IPS-NIHi11 (cell line): ENCODE measurements at places on chromosomes 4 and X.

GRCh38 chr4:128698386-128698785, 111.1 kb upstream of the JADE1 start:
- DNase-seq = no peak

- DNase-seq = no peak
Observed at GRCh38 chrX:155767876-155768769, 113.0 kb upstream of the VAMP7 start.

- DNase-seq = peak; percentile 10
Observed at GRCh38 chr4:74451214-74451661, 6.3 kb downstream of the AREG start.

- peak; percentile 8 for DNase-seq
Observed at GRCh38 chrX:77009691-77010090, 437.5 kb upstream of the FGF16 start.

GRCh38 chr4:40887764-40888131, 138.0 kb downstream of the NSUN7 start:
- DNase-seq = no peak

GRCh38 chrX:120561634-120562568, 1.1 kb upstream of the CUL4B start:
- DNase-seq = no peak

DNA sequence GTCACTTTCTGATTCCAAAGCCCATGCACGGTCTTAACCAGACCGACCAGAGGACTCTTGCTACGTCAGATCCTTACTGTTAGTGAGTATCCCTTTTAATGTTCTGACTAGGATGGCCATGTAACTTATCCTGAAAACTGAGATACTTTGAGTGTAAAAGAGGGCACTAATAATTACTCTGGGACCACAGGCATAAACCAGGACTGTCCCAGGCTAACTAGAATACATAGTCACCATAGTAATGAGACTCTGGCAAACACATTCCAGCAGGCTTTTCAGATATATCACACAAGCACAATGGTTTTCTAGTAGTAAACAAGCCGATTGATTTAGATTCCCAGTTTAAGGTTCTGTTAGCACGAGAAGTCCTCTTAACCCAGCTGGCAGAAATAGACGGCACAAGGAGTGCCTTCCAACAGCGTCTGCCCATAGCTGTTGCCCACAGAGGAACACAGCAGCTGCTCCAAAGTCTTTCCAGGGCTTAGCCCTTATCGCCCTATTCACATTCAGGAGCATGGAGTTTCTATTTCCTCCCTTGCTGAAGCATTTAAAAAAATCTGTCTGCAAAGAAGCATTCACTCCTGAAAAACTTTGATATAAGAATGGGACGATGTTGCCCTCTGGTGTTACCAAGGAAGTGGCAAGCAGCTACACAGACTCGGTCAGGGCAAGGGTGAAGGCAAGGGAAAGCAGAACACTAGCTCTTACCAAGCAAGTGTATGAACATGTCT, 92.4 kb downstream of the CXCL13 start:
- peak; percentile 53 for DNase-seq

DNA sequence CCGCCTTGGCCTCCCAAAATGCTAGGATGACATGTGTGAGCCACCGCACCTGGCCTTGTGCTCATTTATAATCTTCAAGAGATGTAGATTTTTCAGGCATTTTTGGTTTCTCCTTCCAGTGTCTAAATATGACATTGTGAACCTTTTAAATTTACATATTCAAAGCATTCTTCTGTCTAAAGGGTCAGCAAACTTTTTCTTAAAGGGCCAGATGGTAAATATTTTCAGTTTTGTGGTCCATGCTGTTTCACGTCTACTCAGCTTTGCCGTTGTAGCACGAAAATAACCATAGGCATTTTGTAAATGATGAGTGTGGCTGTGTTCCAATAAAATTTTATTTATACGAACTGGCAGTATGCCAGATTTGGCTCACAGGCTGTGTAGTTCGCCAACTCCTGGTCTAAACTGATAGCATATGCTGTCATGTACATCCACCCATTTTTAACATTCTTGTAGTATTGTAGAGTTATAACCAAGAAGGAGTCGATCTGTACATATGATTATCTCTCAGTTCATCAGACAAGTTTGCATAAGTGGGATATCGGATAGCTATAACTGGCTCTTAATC, 12.7 kb upstream of the GCNA start:
- DNase-seq = no peak

DNA sequence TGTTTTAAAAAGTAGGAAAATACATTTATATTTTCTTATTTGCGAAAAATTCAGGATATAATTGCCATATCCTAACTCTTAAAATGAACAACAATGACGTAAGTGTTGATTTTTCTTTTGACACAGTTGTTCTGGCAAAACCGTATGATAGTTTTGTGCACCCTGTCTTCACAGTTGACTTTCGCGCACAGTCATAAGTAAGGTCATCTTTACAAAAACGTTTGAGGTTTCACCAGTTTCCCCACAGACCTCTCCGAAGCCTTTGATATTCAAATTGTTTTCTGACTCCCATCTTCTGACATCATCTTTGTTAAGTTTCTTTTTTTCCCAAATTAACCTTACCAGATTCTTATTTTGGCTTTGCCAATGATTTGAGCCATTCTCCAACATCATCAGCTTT, 48.1 kb upstream of the ATXN3L start:
- DNase-seq = no peak

DNA sequence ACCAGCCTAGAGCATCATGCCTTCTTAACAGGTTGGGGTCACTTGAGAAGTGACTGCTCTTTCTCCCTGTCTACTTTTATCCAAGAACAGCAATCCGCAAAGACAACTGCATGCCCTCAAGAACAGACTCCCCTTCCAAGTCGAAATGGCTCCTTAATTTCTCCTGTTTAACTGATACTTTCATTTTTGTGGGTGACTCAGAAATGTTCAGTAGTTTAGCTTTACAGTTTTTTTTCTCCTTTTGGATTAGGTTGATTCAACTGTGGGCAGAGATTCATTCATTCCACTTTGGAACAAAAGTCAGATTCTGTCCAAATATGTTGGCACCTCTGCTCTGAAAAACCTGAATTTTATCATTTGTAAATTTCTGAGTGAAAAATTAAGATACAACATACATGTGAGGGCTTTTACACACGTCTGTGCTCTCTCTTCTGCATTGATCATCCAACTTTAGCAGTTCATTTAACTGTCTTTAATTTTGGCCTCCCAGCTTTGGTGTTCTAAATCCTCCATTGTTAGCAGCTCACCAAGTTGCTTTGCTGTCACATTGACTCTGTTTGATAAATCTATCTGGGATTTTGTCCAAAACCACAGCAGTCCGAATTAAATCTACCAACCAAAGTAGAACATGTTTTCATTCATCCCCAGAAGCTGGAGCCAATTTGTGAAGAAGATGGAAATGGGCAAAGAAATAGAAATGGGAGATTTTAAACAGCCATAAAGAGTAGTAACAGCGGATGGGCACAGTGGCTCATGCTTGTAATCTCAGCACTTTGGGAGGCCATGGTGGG, 50.0 kb downstream of the HOPX start:
- no peak for DNase-seq
